ENCODE measurements at places on chromosomes 1 and 21.

DNA sequence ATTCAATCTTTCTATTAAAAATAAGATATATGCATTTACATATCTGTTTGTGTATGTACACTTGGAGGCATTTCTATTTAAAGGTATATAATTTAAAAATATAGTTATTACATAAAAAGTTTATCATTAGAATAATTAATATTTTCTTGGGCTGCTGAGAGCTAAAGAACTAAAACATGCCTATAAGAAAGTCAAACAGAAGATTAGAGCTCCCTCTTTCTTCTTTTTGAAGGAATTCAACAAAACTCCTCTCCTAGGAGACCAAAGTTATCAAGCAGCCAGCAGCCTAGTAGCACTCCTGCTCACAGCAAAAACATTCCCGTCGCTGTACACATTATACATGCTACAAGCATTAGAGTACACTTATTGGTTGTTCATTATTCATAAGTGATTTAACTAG lies 216.4 kb downstream of the VAV3 start:
- no peak for DNase-seq

DNA sequence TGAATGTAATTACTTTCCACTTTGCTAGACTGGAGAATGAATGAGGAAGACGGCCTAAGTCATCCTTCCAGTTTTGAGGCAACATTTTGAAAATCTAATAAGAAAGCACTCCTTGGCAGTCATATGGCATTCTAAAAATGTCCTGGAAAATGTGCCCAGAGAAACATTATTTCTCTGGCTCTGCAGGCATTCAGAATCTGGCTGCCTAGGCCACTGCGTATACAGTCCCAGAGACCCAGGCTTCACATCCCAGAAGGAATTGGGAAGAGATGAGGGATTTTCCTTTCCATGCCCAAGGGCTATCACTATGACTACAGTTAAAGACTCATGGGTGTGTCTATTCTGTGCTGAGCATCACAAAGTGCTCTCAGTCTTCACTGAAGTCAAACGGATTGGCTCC lies 92.9 kb downstream of the BEND5 start:
- DNase-seq = no peak

DNA sequence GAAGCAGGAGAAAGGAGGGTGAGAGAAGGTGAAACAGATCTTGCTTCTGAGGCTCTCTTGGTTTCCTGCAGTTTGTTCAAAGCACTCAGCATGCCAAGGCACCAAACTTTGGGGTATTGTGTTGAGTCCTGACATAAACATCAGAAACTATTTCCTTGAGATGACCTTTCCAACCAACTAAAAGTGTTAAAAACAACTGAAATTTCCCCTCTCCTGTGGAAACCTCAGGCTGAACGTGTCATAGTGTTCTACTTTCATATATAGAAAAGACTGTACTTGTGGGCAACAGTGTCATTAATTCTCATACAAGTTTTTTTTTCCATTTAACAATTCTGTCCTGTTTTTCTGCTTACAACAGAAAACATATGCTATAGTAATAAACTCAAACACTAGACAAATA lies 6.3 kb upstream of the LYST start:
- DNase-seq = no peak

- no peak for DNase-seq
Observed at GRCh38 chr1:15033264-15033663, 120.3 kb upstream of the TMEM51 start.

- no peak for DNase-seq
Observed at GRCh38 chr1:206021626-206022365, 1.9 kb downstream of the CTSE start.

DNA sequence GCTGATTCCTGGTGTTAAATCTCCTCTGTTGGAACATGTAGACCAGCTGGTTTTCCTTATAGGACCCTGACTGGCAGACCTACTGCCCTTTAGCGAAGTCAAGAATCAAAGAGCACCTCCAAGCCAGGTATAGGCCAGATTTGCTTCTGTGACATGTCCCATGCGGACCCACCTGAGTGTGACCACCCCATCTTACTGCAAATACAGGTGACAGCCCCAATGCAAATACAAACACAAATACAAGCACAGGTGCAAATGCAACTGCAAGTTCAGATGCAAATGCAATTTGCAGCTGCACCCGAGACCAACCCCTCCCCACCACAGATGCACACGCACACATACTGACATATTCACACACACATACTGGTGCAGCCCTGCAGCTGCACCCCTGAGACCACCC lies 72.3 kb downstream of the SIK1 start:
- no peak for DNase-seq

DNA sequence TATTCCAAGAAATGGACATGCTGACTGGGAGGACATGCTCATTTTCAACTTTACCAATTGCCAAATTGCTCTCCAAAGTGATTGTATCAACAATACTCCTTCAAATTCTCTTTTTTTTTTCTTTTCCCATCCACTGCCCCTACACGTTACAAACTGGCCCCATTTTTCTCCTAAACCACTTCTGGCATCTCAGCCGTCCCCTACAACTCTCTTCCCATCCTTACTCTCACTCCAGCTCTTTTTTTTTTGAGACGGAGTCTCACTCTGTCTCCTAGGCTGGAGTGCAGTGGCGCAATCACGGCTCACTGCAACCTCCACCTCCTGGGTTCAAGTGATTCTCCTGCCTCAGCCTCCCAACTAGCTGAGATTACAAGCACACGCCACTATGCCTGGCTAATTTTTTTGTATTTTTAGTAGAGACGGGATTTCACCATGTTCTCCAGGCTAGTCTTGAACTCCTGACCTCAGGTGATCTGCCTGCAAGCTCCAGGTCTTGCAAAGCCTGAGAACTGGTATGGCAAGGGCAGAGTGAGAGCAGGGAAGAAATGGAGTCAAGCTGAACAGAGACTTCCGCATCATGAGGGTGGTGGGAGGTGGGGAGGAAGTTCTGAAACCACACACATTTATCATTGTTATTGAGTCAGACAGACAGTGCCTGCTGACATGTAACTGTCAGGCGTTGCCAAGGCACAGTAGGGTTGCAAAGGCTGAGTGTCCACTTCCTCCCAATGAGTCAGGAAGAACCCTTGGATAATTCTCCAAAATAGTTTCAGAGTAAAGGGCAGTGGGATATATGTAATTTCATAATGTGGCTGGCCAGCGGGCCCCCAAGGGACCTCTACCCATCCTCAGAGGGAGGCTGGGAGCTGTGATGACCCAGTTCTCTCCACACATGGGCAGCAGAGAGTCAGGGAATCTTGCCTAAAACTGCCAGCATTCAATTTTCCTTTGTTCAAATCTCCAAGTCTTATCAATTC lies 17.4 kb downstream of the CELA3A start:
- peak; percentile 56 for DNase-seq

DNA sequence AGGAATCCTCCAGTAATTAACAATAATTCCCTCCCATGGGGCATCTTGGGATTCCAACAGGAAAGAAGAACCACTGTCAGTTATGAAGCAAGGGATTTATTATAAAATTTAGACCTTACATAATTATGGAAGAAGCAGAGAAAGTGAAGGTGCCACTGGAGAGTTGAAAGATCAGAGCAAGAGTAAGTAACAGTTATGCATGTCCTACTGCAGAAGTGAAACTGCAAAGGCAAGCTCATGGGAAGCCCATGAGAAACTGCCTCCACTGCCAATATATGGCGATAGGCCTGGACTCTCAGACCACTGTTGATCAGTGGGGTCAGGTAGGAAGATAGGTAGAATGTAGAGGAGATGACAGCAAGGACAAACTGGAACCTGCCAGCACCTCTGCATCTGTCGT lies 123.6 kb upstream of the ZNF648 start:
- no peak for DNase-seq

- DNase-seq = no peak
Observed at GRCh38 chr1:198493329-198493728, 47.2 kb downstream of the ATP6V1G3 start.

- DNase-seq = no peak
Observed at GRCh38 chr1:27053977-27054753, 41.5 kb upstream of the TENT5B start.

Data from stimulated activated CD4-positive, alpha-beta T cell treated with anti-CD3 and anti-CD28 coated beads, Interleukin-4, amount 100 ng/mL, for 1 hour (primary cell).